ENCODE measurements at places on chromosomes 7 and 10.

GRCh38 chr10:59033622-59034021 lies 142.8 kb upstream of the PHYHIPL start:
- no peak for DNase-seq

DNA sequence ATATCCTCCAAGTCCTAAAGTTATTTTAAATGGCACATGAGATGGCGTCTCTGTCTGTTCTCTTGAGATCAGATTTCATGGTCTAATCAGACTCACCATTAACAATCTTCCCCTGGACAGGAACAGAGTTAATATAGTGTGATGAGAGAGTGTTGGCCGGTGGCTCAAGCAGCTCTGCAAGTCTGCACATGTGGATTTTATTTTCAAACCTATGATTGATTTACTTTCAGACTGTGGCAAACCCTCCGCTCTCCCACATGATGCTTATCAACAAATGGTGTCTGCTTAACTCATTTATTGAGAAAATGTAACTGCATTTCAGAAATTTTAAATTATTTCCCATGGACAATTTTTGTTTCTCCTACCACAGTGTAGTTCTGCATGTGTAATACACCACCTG lies 46.5 kb upstream of the HGF start:
- DNase-seq: no peak

- DNase-seq: no peak
Observed at GRCh38 chr7:37481722-37482288, 33.1 kb upstream of the ELMO1 start.

DNA sequence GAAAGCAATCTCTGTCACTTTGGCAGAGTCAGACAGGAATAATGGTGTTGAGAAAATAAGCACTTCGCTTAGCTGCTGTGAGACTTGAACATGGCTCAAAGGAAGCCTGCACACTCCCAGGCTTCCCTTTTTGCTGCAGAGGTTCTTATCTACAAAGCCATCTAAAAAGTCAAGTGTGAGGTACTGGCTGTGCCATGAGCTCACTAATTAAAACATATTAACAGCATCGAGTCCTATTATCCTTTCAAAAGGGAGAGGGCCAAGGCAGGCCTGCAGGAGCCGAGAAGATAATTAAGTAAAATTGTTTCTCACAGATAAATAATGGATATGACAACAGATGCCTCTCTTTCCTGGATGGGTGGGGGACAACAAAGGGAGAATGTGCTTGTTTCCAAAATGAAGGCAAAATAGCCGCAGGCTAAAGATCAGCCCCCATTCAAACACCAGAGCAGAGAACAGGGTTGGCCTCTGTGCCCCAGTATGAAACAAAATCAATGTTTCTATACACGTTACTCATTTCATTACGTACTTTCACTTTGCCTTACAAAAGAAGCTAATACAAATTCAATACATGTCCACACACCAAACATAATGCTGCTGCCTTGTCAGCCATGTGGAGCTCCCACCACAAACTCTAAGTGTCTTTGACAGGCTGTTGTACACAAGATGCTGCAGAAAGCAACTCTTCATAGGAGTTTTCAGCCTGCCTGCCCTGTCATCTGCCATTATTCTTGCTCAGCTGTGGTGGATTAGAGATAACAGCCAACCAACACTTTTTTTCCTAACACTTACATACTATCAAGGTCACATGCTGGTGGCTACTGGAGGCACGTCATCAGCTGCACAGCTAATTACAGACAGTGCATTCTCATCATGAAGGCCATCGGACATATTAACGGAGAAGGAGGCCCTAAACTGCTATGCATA lies 55.3 kb downstream of the ELAPOR2 start:
- no peak for DNase-seq

DNA sequence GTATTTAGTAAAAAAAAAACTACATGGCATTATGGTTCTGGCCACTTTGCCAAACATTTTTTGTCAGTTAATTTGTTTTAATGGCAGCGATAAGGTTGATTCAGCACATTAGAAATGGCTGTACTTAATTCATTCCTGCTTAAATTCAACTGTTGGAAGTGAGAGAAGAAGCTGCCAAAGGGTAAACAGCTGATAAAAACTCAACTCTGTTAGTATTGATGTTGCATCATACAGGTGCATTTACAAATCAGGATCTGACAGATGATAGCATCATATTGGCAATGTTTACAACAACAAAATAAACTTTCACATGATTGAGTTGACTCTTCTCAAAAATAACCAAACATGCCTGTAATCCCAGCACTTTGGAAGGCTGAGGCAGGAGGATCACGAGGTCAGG lies 444.3 kb downstream of the IPMK start:
- no peak for DNase-seq

DNA sequence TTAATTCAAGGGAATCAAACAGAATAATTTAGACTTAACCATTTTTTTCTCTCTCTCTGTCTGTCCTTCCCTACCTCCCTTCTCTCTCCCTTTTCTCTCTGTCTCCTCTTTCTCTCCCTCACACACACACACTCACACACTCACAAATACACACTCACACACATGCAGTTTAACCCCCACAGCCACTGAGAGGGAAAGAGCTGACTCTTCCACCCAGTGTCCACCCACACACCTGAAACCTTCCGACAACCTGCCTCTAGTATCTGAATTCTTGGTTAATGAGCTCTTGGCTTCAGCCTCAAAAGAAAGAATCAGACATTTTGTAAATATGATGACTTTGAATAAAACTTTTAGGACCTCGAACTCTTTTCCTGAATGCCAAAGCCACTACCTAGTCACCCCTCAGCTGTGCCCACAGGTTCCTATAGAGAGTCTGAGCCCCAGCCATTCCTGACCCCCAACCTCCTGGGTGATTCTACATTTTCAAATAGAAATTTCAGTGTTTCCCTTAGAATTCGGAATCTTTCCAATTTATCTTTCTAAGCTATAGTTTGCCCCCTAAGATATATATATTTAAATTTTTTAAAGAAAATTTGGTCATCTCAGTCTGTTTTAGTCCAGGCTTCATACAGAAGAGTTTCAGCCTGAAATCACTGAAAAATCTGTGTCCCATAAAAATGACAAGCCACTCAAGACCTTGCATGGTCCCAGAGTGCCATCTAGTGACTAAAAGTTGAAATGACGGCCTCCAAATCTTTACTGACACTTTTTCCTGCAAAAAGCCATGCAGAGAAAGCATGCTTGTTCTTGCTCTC lies 202.8 kb downstream of the IPMK start:
- DNase-seq: no peak

- DNase-seq: no peak
Observed at GRCh38 chr10:8817299-8817698, 762.8 kb downstream of the GATA3 start.

DNA sequence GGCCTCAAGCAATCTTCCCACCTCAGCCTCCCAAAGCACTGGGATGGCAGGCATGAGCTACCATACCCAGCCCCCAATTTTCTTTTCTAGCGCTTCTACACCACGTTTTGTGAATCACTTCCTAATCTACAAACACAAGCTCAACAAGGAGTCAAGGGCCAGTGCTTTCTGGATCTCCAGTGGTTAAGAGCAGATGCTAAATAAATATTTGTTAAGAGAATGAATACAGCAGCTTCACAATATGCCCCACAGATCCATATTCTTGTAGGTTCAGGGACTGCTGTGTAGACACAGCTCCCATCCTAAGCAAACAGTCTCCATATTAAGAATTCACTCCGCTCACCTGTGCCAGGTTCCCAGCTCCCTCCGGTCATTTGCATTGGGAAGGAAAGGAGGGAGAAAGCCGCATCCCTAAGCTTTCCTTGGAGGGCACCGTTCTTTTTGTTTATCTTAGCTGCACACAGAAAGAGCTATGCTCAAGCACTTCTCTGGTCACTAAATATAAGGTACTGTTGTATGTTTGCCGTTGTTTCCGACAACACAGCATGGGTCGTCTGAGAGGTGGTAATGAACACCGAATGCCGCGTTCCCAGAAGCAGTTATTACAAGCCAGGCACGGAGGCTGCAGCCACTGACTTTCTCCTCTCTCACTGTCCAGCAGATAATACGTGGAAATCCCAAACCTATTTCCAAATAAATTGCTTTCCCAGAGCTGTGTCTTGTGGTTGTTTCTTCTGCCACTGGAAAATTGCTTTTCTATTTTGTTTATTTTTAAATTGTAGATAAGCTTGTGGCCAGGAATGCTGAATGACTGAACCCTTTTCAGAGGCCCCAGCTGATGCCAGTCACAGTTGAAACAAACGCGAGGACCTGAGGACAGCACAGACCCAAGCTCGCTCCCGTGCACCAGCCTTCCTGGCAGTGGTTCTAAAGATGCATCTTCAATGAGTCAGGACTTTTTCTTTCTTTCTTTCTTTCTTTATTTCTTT lies 217.1 kb downstream of the PRPF18 start:
- no peak for DNase-seq

DNA sequence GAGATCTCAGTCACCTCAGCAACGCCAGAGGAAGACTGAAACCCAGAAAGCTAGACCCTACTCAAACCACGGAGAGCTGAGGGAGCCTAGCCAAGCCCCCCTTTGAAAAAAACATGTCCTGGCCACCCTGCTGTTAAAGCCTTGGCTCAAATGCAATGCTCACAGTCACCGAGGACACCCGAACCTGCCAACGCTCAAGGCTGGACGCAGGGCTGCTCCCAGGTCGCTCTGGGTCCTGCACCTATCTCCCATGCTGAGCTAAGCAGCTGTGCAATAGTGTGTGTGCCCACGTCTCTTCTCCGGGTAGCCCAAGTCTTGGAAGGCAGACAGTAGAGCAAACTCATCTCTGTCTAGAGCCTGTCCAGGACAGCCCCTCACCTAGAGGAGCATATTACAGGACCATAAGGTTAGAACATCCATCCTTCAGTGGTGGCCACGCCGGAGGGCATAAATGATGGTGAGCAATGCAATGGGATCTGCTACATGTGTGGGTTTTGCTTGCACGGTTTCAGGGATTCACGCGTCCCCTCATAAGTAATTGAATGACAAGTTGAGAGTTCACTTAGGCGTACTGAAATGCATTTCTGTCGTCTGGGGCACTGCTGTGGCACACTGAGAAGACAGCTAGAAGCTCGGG lies 94.2 kb upstream of the DDC start:
- DNase-seq: no peak

All from activated CD8-positive, alpha-beta memory T cell treated with anti-CD3 and anti-CD28 coated beads for 4 hours (primary cell).